Activated CD8-positive, alpha-beta memory T cell treated with anti-CD3 and anti-CD28 coated beads for 4 hours (primary cell): ENCODE measurements at places on chromosomes 4 and X.

DNA sequence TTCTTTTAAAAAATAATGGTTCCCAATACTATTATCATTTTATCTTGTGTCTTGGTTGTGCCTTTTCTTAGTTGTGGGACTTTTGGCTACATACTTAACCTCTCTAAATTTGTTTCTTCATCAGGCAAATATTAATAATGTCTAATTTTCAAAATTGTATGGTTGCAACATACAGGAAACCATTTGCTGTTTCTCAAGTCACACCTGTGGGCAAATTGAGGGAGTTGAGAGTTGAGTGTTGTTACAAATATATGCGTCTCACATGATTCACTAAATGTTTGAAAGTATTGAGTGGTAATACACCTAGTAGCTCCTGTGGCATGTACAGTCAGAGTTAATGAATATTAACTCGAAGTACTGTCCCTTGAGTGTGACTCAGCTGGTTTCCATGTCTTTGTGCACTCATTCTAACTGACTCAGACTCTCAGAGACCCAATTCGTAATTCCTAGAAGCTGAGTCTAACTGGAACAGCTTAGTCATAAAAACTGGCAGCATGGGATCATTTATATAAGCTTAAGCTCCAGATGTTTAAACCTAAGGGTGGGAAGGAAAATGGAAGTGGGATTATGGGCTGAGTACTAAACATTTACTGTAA is 802.4 kb downstream of the TRIML1 start:
- no peak for DNase-seq

GRCh38 chrX:107168257-107168656 is 38.0 kb downstream of the NUP62CL start:
- no peak for DNase-seq

DNA sequence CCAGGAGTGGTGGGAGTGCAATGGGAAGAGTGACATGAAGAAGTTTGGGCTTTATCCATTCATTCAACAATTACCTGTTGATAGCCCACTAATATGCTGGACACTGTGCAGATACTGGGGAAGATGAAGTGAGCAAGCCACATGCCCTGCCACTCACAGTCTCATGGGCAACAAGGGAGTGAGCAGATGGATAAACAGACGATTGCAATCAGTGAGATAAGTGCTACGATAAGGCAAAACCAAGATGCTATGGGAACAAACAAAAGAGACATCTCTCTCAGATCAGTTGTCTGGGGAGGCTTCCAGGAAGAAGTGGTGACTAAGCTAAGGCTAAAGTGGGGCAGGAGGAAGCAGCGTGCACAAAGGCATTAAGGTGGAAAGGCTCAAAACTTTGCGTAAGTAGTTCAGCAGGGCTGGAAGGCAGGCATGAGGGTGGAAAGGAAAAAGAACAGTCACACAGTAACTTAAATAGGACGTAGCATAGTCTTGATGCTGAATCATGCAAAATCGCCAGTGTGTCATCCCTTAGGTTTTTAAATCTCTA is 31.7 kb downstream of the GAB3 start:
- DNase-seq, result peak; percentile 15

GRCh38 chrX:152844256-152844655 is 13.4 kb downstream of the NSDHL start:
- DNase-seq, result no peak

DNA sequence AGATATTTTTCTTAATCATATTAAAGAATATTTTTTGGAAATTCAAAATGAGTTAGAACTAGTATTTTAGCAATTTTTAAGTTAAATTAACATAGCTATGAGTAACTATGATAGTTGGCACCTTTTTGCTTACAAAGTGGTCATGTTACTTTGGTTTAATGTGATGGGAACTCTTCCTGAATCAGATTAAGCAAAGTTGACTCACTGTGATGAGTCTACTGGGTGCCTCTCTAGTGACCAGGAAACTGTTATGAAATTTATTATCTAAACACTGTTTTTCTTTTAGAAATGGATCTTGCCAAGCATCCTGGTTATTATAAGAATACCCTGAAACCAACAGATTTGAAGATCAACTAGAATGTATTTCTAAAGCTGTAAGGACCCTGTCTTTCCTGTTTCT is 985.8 kb downstream of the TRAM1L1 start:
- no peak for DNase-seq

DNA sequence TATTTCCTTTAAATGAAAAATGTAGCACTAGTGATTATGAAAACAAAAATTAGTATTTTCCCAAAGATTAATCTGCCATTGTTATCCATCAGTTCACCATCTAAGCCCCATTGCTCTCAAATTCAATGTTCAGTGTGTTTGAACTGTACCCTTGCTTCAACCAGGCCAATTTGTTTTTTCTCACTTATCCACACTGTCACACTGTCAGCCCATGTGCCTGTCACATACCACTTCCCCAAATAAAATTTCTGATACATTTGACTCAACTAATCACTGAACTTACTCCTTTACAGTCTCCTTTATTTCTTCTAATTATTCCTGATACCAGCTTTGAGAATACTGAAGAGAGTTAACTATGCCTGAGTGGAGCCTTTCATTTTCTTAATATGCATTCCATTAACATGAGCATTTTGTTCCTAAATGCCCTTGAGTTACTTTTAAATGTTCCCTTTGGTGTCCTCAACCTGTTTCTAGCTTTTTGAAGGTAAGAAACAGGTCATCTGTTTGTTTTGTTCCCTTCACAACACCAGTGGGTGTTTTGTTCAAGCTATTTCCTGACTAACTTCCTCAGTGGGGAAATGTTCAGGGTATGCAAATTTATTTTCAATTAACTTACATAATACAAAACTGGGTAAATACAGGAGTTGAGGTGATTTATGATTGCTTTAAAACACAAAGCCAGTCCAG is 117.1 kb downstream of the RPA4 start:
- no peak for DNase-seq

DNA sequence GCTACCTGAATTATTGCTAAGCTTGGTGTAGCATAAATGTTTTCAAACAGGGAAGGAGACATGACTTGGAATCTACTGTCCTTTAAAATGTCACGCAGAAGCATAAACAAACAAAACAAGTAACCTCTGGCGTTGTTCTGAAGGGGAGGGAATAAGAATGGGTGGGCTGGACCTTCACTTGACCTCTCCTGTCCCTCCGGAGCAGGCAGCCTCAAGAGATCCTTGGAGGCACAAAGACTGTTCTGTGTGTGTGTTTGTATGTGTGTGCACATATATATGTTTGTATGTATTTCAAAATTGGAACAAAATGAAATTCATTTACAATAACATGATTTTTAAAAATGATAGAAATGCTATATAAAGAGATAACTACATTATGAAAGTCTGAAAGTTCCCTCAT is 91.3 kb upstream of the DCLK2 start:
- no peak for DNase-seq

DNA sequence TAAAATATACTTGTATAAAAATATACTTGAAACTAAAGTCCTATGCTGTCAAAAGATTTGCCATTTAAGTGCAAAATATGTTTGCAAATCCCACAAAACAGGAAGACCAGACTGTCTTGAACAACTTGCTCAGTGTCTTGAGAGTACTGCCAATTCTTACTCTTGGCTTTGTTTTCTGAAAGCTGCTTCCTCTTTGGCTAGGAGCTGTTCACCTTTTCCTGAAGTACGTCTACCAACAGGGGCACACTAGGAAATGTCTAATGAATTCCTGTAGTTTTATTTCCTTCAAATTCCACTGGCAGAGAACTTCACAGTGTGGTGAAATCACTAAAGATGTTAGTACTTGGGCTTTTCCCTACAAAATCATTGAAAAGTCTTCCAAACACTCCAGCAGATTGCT is 46.4 kb upstream of the ABCG2 start:
- DNase-seq, result no peak

GRCh38 chr4:30600246-30601017 is 119.7 kb upstream of the PCDH7 start:
- DNase-seq, result no peak

GRCh38 chr4:69049860-69050259 is 46.4 kb upstream of the UGT2B7 start:
- DNase-seq, result no peak

DNA sequence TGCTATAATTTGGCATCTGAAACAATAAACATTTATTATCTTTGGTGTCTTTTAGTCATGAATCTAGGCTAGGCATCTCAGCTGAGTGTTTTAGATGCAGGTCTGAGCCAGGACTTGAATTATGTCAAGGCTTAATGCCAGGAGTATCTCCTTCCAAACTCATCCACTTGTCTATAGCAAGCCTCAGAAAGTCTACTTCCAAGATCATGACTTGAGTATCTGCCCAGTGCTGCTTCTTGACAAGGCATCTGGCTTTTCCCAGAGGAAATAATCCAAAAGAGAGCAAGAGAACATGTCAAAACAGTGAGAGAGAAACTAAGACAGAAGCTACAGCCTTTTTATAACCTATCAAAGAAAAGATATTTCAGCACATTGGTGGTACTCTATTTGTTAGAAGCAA is 1052.1 kb upstream of the PCDH10 start:
- DNase-seq, result no peak

DNA sequence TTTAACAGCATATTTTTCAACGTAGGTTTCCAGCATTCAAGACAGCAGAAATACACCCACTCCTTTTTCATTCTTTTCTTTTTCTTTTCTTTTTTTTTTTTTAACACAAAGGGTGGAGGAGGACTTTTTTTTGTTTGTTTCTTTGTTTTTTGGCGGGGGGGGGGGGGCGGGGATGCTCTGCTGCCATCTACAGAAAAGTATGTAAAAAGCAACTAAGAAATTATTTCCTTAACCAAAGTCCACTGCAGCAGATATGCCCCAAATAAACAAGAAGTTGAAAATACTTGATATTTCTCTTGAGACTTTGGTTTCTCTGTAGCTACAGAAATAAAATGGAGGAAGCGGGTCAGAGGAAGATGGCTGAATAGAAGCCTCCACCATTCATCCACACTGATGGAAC is 63.2 kb upstream of the PBDC1 start:
- no peak for DNase-seq

DNA sequence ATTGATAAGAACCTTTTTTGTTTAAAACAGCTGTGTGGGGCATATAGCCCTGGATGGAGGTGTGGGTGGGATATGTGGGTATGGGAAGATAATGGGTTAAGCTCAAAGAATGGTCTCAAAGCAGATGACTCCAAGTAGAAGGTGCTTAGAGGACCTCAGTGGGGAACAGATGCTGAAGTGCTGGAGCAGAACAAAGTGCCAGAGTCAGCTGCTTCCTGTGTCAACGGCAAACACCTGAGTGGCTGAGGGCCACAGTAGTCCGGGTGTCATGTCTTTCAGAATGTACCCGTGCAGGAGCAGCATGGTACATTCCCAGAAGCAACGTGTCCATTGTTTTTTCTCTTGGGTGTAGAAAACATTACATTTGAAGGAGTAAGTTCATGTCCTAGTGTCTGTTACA is 210.6 kb downstream of the CCNG2 start:
- no peak for DNase-seq

- DNase-seq, result no peak
Measured at GRCh38 chr4:121656269-121656641, 40.5 kb downstream of the ANXA5 start.

DNA sequence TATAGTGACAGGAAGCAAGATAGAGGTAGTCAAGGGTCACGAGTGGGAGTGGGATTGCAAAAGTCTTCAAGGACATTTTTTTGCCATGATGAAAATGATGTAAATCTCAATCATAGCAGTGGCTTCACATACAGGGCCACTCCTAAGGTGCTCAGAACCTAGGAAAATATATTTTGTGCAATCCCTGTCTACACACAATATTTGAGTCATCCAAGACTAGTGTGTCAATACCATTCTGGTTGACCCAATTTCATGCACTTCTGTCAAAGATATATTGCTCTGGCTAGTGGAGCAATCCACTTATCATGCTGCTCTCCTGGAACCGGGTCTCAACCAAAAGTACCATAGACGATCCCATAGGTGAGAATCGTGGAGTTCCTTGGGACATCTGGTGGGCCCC is 24.2 kb upstream of the XPNPEP2 start:
- DNase-seq, result no peak

DNA sequence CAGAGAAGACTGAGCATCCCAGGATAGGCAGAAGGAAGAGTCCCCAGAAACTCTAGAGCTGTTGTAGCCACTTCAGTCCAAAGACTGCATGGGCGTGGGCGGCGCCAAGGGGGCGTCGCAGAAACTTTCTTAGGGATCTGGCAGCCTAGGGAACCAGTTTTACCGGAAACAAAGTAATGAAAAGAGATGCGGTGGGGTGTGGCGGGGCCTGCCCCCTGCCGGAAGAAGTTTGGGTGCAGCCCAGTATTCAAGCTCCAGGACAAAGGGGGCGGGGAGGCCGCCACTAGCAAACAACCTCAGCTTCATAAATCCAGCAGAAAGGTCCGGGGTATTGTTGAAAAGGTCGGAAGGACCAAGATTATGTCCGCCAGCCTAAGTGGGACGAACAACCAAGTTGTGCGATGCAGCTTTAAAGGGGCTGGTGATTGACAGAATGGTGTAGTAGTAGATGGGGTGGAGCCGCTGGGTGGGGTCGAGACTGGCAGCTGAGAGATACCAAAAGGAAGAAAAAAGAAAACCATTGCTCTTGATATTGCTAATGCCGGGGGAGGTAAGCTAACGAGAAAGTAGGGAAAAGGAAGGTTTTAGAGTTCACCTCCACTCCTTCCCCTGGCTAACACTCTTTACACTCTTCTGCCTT is 190.5 kb downstream of the RRAGB start:
- DNase-seq, result peak; percentile 5

DNA sequence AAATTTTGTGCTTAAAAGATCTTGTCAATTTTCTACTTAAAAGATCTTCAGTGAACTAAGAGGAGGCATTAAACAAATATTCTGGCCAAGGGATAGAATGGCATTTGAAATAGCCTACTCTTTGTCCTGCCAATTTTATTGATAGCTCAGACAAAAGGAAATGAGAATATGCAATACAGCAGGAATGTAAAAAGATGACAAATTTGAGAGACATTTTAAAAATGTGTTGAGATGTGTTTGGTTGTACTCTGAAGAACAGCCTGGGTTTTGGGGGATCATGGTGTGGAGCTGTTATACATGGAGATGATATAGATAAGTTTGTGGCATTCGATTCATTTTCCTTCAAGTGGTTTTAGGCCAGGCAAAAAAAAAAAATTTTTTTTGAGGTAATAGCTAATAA is 11.6 kb upstream of the MAD2L1 start:
- no peak for DNase-seq

DNA sequence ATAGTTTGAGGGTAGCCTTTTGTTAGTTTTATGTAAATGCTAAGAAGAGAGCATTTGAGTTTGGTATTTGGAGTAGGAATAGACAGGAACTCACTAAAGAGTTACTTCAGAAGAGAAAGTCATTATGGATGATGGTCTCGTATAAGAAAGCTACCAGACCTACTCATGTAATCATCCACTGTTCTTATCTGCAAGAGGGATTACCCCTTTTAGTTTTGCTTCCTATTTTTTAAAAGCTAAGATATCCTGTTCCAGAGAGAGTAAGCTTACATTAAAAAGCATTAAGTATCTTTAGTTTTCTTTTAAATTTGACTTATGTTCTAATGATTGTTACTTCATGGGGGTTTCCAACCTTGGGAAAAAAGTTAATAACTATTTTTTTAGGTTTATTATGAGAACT is 12.5 kb upstream of the ART3 start:
- DNase-seq, result no peak

GRCh38 chr4:80192937-80193336 is 4.4 kb upstream of the PRDM8 start:
- DNase-seq, result no peak
